Right ventricle myocardium superior (tissue), 1 donor: ENCODE measurements at places on chromosomes 5 and 9. TPM values are rescaled to one million over a fixed set of nuclear protein-coding genes. Genes with fewer than 3 reads are reported as not detected.

DNA sequence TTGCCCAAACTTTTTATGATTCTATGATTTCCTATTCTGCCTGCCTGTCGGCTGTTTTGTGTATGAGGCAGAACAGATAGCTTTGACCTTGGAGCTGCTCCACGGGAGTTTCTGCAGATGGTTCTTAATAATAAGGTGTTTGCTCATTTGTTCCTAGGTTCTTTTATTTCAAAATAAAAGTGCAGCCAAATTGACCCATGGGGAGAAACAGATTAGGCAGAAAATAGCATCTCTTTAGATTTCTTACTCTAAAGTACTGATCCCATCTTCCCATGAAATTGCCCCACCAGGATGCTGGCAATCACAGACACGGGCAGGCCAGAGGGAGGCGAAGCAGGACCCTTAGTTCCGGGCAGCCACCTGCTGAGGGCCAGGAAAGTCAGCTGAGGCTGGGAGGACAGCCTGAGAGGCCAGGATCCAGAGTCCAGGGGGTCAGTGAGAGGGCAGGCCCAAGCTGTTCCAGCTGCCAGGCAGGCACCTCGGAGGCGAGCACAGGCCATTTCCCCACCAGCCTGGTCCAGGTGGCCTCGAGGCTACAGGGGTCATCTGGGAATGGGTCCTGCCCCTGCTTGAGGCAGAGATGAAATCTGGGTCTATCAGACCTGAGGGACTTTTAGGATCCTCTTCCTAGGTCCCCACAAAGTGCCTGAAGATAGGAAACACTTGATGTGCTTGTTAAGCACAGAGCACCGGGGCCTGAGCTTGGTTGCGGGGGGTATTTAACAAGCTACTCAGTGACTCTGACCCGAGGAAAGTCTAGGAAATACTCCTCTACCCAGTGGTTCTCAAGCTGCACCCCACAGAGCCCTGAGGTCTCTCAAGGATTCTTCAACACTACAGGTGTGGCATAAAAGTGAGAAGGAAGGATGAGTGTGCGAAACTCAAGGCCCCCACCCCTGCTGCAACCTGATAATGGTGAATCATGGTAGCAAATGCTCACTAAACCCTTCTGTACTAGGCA lies 145.4 kb downstream of the CMYA5 start:
- DNase-seq, result no peak

GRCh38 chr5:167233507-167234220 lies 1057.8 kb upstream of the WWC1 start:
- no peak for DNase-seq

DNA sequence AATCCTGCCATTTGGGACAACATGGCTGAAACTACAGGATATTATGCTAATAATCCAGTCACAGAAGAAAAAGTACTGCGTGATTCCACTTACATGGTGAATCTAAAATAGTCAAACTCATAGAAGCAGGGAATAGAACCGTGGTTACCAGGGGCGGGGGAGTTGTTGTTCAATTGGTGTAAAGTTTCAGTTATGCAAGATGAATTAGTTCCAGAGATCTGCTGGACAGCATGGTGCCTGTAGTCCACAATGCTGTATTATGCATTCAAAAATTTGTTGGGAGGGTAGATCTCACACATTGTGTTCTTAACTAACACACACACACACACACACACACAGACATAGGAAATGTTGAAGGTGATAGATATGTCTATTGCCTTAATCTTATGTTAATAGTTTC lies 480.5 kb downstream of the DMRT2 start:
- no peak for DNase-seq

DNA sequence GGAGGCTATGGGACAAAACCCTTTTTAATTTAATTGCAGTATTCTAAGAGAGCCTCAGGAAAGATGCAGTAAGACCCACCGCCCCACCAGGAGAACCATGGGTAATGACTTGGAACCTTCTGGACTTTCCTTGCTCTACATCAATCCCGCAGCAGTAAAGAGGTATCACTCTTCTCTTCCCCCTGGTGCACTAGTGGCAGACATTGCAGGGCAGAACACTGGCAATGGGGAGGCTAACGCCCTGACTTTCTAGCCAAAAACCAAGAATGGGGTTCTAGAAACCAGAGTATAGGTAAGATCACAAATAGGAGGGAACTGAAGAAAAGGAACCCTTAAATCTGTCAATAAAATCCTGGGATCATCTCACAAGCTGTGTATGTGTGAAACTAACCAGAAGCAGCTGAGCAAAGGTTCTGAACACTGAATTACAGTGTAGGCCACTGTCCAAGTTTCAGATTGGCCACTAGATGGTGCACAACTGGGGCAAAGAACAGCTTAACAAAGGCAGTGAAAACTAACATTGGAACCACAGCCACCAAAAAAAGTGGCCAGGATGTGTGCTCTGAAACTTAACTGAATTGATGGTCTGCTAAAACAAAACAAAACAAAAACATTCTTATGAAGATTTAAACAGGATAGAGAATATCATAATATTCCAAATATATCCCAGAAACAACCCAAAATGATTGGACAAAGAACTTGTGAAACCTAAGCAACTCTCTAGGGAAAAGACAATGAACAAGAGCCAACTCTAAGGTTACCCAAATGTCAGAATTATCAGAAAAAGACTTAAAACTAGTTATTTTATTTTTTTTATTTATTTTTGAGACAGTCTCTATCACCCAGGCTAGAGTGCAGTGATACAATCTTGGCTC lies 6.6 kb upstream of the FAM151B start:
- no peak for DNase-seq

DNA sequence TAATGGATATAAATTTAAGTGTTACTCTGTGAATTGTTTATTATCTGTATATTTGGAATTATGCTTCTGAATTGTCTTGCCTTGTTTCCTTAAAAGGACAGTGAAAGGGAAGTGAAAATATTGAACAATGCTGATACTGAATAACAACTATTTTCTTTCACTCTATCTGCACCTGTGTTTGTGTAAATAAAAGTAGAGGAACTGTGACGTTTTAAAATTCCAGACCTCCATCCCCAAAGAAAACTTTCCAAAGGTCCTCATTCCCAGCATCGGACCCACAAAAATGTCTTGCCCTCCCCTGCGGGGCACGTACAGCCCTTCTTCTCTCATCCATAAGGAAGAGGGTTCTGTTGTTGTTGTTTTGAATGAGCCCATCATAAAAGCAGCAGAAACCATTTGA lies 100.0 kb downstream of the NLN start:
- no peak for DNase-seq

DNA sequence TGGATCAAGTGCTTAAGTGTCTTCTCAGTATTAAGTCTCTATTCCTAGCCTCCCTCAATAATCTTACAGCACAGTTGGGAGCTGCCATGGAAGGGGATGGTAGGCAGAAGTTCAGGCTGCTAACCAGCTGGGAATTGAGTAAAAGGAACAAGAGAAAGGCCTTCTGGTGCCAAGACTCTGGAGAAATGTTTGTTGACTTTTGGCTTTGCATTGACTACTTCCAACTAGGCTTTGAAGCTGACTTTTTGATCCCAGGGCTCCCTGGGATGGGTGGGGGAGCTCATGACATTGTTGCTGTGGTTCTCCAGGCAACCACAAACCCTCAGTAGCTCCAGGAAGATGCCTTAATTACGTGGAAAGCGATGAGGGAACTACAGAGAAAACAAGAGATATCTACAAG lies 85.2 kb upstream of the HTR4 start:
- DNase-seq, result no peak

GRCh38 chr9:33044677-33045282 lies 19.7 kb downstream of the DNAJA1 start:
- DNase-seq, result no peak

- DNase-seq, result no peak
Observed at GRCh38 chr5:68345171-68345570, 129.6 kb downstream of the PIK3R1 start.

- no peak for DNase-seq
Observed at GRCh38 chr5:137320056-137321045, 178.8 kb downstream of the SPOCK1 start.

GRCh38 chr5:172410662-172411483 lies 43.5 kb downstream of the SH3PXD2B start:
- no peak for DNase-seq

DNA sequence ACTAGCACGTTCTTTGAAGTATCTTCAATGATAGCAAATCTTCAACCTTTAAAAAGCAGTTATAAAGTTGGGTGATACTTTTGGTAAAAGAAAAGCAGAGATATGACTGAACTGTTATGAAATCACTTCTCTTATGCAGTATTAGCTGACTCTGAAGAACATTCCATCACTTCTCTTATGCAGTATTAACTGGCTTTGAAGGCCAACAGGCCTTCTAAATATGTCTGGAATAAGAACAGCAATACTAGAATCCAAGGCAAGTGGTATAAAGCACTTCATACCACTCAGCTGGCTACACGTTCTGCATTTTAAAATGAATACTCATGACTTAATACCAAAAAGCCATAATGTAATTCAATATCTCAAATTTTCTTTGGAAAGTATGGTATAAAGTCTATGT lies 17.3 kb downstream of the SKIC3 start:
- DNase-seq, result no peak

DNA sequence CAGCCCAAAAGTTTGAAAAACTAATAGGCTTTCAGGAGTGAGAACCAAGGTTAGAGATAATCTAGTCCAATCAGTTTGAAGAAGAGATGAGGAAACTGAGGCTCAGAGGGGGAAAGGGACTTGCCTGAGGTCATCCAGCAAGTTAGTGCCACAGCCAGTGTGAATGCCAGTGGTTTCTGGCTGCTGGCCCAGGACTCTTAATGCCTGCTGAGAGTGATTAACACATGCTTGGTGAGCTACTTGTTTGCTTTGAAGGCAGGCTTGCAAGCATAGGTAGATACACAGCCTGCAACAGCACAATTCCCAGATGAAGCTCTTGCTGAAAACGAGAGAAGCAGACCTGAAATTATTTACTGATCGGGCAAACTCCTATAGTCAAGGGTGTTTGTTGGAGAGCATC lies 591.6 kb upstream of the SGCD start:
- peak; percentile 82 for DNase-seq

GRCh38 chr9:18245911-18246310 lies 228.0 kb upstream of the ADAMTSL1 start:
- no peak for DNase-seq

DNA sequence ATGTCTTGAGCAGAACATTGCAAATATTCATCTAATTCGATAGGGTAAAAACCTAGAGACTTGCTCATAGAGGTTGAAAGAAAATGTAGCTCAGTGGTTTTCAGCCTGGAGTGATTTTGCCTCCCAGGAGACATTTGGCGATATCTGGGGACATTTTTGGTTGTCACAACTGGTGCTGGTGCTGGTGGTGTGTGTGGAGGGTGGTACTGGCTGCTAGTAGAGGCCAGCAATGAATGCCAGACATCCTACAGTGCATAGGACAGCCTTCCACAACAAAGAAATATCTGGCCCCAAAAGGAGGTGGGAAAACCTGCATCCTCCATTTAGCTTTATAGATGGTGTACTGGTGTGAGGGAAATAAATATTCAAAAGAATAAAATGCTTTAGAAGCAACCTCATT lies 2.1 kb upstream of the BASP1 start:
- DNase-seq, result no peak

DNA sequence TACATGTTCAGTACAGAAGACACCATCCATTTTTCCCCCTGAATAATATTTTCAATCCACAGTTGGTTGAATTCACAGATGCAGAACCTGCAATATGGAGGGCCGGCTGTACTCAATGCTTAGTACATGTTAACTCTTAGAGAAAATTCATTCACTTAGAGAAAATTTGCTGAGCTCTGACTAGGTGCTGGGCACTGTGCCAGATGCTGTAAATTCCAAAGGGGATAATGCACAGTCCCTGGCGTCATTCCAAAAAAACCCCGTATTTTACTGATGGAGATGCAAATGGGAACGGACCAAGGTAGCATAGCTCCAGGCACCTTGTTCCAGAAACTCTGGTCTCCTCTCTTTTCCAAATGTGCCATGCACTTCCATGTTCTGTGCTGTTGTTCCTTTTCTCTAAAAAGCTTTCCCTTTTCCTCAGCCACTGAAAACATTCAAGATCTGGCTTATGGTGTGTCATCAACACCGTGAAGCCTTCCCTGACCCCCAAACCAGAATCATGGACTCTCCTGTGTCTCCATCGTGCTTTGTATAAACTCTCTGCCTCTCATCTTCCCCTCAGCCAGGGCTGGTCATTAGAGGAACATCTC lies 55.7 kb upstream of the COL15A1 start:
- DNase-seq, result no peak

GRCh38 chr9:6843742-6844141 lies 86.0 kb downstream of the KDM4C start:
- no peak for DNase-seq

DNA sequence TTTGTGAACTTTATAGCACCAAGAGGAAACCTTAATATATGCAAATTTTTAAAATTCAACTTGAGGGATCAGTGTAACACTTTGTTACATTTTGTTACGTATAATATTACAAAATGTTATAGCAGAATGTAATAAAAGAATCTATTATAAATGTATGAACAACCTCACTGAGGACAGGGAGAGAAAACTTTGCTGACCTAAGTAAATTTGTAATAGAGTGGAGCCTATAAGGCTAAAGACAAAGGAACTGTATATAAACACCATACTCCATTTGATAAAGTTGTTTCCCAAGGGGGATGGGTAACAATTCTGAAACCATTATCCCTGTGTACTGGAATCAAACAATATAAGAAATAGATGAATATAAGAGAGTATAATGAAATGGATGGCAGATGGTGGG lies 77.3 kb downstream of the ANGPTL2 start:
- no peak for DNase-seq

DNA sequence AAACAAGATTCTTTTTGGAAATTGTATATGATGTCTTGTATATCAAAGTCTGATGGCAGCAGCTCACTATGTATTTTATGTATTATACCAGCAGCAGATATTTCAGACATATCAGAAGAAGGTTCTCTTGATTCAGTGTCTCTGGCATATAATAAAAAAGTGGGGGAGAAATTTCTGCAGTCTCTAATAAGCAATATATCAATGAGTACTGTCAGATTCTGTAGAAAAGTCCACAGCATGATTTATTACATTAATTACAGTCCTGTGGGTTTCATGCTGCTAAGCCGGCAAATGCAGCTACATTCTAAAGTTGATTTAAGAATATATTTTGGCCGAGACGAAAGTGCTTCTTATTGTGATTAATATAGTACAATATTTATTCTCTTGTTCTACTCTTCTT lies 113.1 kb downstream of the KIAA1958 start:
- DNase-seq, result no peak

DNA sequence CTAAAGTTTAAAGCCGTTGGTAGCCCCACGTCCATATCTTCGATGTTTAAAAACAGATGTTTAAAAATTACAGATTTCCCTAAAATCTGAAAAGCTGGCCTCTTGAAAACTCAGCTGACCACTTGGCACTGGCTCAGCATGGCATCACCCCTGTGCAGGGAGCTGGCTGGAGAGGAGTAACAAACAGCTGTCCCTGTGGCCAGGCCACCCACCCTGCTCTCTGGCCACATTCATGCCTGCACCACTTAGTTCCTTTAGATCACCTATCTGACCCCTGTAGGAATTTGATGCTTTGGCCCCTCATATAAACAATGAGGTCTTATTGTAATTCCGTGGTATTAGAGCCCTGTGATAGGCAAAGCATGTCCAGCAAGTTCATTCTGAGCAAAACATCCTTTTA lies 107.5 kb downstream of the FRMD3 start:
- no peak for DNase-seq

The SPINK7 gene
- not detected for total RNA-seq

The ENDOG gene
- 89.0 TPM for total RNA-seq

The CYLC2 gene
- total RNA-seq, result not detected

The SARDH gene
- total RNA-seq, result 0.94 TPM

The PCDHGA6 gene
- 6.7 TPM for total RNA-seq

The HINT1 gene
- 194 TPM for total RNA-seq

The TMEM8B gene
- total RNA-seq, result 13.3 TPM

The IL33 gene
- total RNA-seq, result 19.1 TPM

The GMCL2 gene
- total RNA-seq, result not detected

The ERCC6L2 gene
- 20.3 TPM for total RNA-seq

The NIM1K gene
- 0.22 TPM for total RNA-seq

The TNC gene
- total RNA-seq, result 1.1 TPM

The LRRC19 gene
- not detected for total RNA-seq
